ENCODE measurements at places on chromosomes 3 and 15.

- peak; percentile 73 for DNase-seq
These were observed 104.3 kb downstream of the OXNAD1 start for GRCh38 chr3:16369276-16369675.

- no peak for DNase-seq
These were observed 163.2 kb downstream of the PDZRN3 start for GRCh38 chr3:73461547-73461946.

DNA sequence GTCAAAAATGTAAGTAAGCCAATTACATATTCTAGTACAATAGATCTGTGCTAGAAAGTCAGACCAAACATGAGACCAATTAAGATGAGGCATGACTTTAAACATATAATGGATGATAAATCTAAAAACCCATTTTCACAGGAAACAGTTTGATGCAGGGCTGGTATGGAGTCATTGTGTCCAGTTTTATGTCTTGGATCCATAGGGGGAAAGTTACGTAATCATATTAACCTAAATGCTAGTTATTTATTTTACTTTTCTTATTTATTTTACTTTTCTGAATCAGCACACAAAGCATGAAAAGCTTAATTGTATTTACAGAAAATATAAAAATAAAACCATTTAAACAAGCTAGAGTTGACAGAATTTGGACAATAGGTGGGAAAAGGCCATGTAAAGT lies 26.3 kb upstream of the TMCC1 start:
- DNase-seq, result no peak

GRCh38 chr15:64807751-64808222 lies 17.7 kb downstream of the PIF1 start:
- DNase-seq, result no peak

DNA sequence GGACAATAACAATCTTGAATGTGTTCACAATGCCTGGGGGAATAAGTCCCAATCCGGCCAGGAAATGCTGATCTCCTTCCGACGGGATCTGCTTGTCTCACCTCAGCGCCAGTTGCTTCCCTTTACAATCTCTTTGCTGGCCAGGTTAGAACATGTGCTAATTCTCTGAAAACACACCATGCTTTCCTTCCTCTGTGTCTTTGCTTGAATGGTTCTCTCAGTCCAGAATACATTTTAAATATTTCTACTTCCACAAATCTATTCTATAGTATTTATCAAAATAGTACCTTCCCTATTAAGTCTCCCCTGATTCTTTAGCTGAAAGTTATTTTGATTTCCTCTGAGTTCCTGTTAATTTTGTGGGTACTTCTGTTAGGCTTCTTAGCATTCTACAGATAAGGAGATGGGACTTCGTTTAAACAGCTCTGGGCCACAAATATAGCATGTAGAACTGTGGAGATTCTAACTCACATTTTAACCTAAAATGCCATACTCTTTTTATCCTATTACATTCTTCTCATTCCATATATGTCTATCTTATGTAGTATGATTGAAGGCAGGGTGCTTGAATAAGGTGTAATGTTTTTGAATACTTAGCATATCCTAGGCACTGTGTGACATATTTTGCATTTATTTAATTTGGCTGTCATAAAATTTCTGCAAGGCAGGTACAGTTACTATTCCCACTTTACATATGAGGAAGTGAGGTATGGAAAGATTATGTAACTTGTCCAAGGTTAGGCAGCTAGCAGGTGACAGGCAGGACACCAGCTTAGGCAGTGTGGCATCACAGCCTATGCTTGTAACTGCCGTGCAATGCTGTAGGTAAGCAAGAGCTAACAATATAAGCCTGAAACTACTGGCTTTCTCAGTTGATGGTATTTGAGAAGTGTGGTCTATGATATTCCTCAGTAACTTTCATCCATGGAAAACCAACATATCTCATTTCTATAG lies 299.8 kb downstream of the LPP start:
- no peak for DNase-seq

- DNase-seq, result no peak
These were observed 184.7 kb upstream of the TTC14 start for GRCh38 chr3:180417241-180417640.

- DNase-seq, result no peak
These were observed 6.2 kb upstream of the PAK6 start for GRCh38 chr15:40232625-40233070.

GRCh38 chr3:13581485-13582365 lies 32.8 kb downstream of the FBLN2 start:
- DNase-seq, result no peak

DNA sequence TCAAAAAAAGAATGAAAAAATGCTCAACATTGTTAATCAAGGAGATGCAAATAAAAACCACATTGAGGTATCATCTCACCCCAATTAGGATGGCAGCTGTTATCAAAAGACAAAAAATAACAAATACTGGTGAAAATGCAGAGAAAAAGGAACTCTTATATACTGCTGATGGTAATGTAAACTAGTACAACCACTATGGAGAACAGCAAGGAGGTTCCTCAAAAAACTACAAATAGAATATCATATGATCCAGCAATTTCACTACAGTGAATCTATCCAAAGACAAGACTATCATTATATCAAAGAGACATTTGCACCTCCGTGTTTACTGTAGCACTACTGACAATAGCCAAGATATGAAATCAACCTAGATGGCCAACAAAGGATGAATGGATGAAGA lies 58.4 kb downstream of the PEAK1 start:
- DNase-seq, result no peak

DNA sequence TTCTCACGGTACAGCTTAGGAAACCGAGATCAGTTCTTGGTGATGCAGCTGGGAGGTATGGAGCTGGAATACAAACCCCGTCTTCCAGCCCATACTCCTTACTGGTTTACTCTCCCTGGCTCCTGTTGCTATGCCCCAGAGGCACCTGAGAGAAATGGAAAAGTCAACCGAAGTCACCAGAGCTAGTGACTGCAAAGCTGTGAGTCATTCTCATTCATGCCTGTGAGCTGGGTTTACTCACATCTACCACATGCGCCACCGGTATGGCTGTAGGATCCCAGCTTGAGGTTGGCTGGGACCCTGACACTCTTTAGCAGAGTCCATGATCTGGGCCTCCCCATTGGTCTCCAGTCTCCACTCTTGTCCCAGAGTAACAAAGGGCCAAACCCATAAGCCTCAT lies 111.5 kb upstream of the ETV5 start:
- peak; percentile 90 for DNase-seq

GRCh38 chr15:81189583-81190283 lies 6.9 kb upstream of the IL16 start:
- DNase-seq, result peak; percentile 60
